ENCODE measurements at places on chromosomes 11 and 22. TPM values are rescaled to one million over a fixed set of nuclear protein-coding genes. Genes with fewer than 3 reads are reported as not detected.

GRCh38 chr11:34162493-34162820, 57.0 kb downstream of the NAT10 start:
- H3K4me3 ChIP-seq = no peak overlapping the region
- no peak for DNase-seq
- no peak overlapping the region for H3K27ac ChIP-seq

DNA sequence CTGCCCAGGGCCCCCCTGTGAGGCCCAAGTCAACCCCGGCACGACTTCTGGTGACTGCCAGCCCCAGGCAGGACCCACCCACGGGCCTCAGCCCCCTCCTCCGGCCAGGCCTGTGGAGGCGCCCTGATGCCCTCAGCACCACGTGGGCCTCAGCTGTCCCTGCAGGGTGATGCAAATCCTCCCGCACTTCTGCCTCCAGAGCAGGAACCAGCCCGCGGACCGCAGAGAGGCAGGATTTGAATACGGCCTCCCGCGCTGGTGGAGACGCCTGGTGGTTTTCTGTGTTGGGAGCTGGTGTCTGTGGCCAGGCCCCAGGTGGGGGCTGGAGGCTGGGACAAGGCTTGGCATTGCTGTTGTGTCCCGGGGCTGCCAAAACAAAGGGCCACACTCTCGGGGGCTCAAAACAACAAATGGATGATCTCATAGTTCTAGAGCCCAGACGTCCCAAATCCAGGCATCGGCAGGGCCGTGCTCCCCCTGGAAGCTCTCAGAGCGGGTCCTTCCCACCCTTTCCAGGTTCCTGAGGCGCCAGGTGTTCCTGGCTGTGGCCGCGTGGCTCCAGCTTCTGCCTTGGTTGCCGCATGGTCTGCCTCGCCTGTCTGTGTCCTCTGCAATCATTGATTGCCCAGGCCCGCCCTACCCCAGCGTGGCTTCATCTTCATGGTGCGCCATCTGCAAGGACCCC, 19.4 kb downstream of the TRPM5 start:
- no peak overlapping the region for H3K4me3 ChIP-seq
- H3K27me3 ChIP-seq = peaks cover 29% of the 10 kb centered on the region
- no peak overlapping the region for H3K27ac ChIP-seq
- H3K36me3 ChIP-seq = no peaks in the 10 kb centered on the region

Gene FERMT3
- 6.6 TPM for total RNA-seq

Gene TUB
- not detected for total RNA-seq

DNA sequence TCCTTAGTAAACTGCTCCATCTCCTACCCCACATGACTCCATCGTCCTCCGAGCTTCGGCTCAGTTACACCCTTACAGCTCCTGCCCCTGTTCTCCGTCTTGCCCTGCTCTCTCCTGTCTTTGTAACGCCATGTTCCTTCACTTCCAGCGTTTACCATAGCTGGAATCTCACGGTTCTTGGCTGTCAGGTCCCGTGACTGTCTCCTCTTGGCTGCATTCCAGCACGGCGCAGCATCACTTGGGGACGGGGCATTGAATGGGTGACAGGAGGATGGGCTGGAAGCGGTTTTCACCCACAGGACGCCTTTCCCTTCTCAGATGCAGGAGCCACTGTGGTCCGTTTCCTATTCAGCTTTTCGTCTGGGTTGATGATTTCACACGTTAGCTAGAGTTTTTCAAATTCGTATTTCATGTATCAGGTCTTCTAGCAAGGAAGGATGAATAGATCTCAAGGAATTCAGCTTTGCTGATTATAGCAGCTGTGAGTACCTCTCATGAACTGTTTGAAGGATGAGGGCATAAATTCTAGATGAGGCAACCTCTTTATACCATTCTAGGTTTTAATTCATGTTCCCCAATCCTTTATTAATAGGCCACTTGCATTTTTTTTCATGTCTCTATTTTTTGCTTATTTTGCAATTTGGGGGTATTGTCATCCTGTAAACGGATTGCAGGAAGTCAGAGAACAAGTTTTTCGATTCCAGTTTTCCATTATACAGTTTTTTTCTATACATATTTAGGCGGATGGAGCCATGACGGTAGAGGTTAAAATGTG, 29.1 kb downstream of the ZBED4 start:
- no peaks in the 10 kb centered on the region for H3K27me3 ChIP-seq
- H3K4me1 ChIP-seq = no peaks in the 10 kb centered on the region
- H3K27ac ChIP-seq = no peak overlapping the region
- no peak overlapping the region for H3K4me3 ChIP-seq

Gene UPK3A
- 1.0 TPM for total RNA-seq

Gene TPH1
- total RNA-seq = 0.10 TPM

DNA sequence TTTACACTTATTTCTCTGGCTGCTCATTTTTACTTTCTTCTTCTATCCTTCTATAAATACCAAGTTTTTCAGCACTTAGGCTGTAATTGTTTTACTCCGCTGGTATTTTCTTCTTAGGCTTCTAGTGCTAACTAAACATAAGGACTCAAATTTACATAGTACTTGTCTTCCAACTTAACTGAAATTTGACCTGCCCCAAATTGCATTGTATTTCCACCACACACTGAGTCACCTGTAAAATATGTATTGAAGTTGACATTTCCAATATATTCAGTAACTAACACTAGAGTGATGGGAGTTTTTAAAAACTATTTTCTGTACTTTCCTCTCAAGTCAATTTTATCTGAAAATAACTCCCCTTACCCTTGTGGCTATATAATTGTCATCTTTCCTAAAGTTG, 1794.1 kb upstream of the RAG2 start:
- no peak overlapping the region for H3K27ac ChIP-seq
- peaks cover 10% of the 10 kb centered on the region for H3K4me1 ChIP-seq
- no peaks in the 10 kb centered on the region for H3K36me3 ChIP-seq

Gene MFRP
- total RNA-seq = not detected

GRCh38 chr22:37925330-37925729, 19.2 kb downstream of the MICALL1 start:
- no peaks in the 10 kb centered on the region for H3K4me1 ChIP-seq
- no peak overlapping the region for H3K4me3 ChIP-seq
- peaks cover 31% of the 10 kb centered on the region for H3K36me3 ChIP-seq
- no peak overlapping the region for H3K27ac ChIP-seq

DNA sequence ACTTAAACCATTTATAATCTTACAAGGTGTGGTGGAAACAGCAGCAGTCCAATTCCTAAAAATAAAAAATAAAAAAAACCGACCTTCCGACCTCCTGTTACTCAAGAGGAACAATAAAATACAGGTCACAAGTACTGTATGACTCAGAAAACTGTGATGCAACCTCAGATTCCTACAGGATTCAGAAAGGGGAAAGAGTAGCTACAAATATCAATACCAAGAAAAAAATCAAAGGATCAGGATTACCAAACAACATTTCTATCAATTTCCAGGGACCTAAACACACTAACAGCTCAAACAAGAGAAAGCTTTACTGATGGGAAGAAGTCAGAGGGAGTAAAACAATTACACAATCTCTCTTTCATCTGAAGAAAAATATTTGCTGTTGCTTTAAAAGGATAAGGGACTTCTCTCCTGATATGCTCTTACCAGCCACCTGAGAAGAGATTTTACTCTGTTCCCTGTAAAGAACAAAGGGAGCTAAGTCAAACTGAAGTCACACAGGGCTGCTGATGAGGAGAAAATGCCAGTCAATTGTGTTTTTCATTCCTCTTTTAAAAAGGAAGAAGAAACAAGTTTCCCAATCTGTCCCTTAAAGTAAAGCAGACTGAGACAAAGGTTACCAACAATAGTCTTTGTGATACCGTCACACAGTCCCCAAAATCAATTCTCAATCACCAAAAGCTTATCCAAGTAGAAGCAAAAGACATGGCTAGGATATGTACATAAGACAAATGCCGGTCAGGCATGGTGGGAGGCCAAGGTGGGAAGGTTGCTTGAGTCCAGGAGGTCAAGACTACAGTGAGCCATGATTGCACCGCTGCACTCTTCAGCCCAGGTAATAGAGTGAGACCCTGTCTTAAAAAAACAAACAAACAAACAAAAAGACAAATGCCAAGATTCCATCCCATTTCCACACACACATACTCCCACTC, 39.3 kb downstream of the AMBRA1 start:
- peak overlapping the region; percentile 43 for H3K4me3 ChIP-seq
- DNase-seq = peak; percentile 97
- H3K36me3 ChIP-seq = no peaks in the 10 kb centered on the region
- H3K4me1 ChIP-seq = peaks cover 65% of the 10 kb centered on the region

GRCh38 chr11:19084661-19085315, 24.3 kb upstream of the MRGPRX2 start:
- H3K4me1 ChIP-seq = peaks cover 55% of the 10 kb centered on the region
- no peaks in the 10 kb centered on the region for H3K27me3 ChIP-seq
- H3K4me3 ChIP-seq = no peak overlapping the region
- H3K36me3 ChIP-seq = no peaks in the 10 kb centered on the region
- no peak for DNase-seq
- no peak overlapping the region for H3K27ac ChIP-seq

- DNase-seq = no peak
- no peaks in the 10 kb centered on the region for H3K4me1 ChIP-seq
- no peak overlapping the region for H3K27ac ChIP-seq
- no peaks in the 10 kb centered on the region for H3K36me3 ChIP-seq
- H3K27me3 ChIP-seq = peaks cover 68% of the 10 kb centered on the region
Observed at GRCh38 chr11:113587308-113587739, 112.1 kb upstream of the DRD2 start.
